ENCODE measurements at places on chromosomes 1 and 21. TPM values are rescaled to one million over a fixed set of nuclear protein-coding genes. Genes with fewer than 3 reads are reported as not detected.

Gene RIIAD1
- total RNA-seq, result not detected

Gene VANGL2
- total RNA-seq, result not detected

Gene LAMC1
- total RNA-seq, result not detected

Gene ZNF593OS
- not detected for total RNA-seq

Gene ATP13A2
- 58.0 TPM for total RNA-seq

Gene FABP3
- not detected for total RNA-seq

Gene CD101
- total RNA-seq, result 7.1 TPM

Data from activated naive CD4-positive, alpha-beta T cell treated with anti-CD3 and anti-CD28 coated beads, Interleukin-2, amount 10 ng/mL, durations not matched to agents 5 hours and 36 hours (primary cell).